Right ventricle myocardium superior (tissue), 1 donor: ENCODE measurements at places on chromosomes 7 and 10. TPM values are rescaled to one million over a fixed set of nuclear protein-coding genes. Genes with fewer than 3 reads are reported as not detected.

ZNF425 gene
- 0.38 TPM for total RNA-seq

UBE2D4 gene
- total RNA-seq: 44.6 TPM

TYSND1 gene
- 5.9 TPM for total RNA-seq

MCM10 gene
- total RNA-seq: 0.30 TPM

RNLS gene
- 22.5 TPM for total RNA-seq

PLAU gene
- total RNA-seq: 7.5 TPM

TMEM72 gene
- not detected for total RNA-seq

DGKI gene
- total RNA-seq: 1.4 TPM

APBB1IP gene
- total RNA-seq: 3.3 TPM

OR6V1 gene
- not detected for total RNA-seq

ACTL6B gene
- total RNA-seq: not detected

TRPV6 gene
- not detected for total RNA-seq

ARPC1B gene
- total RNA-seq: 40.6 TPM

OR2A12 gene
- total RNA-seq: not detected

TRIM24 gene
- 15.6 TPM for total RNA-seq

CALML3 gene
- total RNA-seq: not detected

KIF11 gene
- total RNA-seq: 0.78 TPM

VSTM2A gene
- not detected for total RNA-seq

MTERF1 gene
- 9.6 TPM for total RNA-seq

GHRHR gene
- total RNA-seq: not detected

RBM20 gene
- total RNA-seq: 103 TPM

HMX3 gene
- not detected for total RNA-seq

PKD2L1 gene
- not detected for total RNA-seq

ASB15 gene
- 78.6 TPM for total RNA-seq

TAS2R41 gene
- not detected for total RNA-seq
